ENCODE measurements at places on chromosomes 4 and X.

- peak; percentile 3 for DNase-seq
Observed at GRCh38 chr4:174423257-174423944, 98.9 kb downstream of the HPGD start.

DNA sequence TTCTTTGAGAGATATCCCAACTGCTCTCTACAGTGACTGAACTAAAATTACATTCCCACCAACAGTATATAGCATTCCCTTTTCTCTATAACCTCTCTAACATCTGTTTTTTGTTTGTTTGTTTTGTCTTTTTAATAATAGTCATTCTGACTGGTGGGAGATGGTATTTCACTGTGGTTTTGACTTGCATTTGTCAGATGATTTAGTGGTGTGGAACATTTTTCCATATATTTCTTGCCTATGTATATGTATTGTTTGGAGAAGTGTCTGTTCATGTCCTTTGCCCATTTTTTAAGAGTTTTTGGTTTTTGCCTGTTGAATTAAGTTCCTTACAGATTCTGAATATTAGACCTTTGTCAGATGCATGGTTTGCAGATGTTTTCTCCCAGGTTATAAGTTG, 9.0 kb downstream of the USO1 start:
- no peak for DNase-seq

GRCh38 chrX:110987292-110987691, 108.7 kb upstream of the PAK3 start:
- DNase-seq = no peak

- DNase-seq = no peak
Observed at GRCh38 chr4:75678965-75679364, 5.8 kb upstream of the G3BP2 start.

- no peak for DNase-seq
Observed at GRCh38 chrX:26651755-26652154, 435.8 kb downstream of the MAGEB5 start.

GRCh38 chrX:46279925-46280313, 265.3 kb downstream of the ZNF674 start:
- DNase-seq = no peak

Data from CD4-positive, alpha-beta T cell treated with Interleukin-12 subunit alpha and Interleukin-12 subunit beta, for 1 hour (primary cell).